ENCODE measurements at places on chromosomes 6 and 20.

DNA sequence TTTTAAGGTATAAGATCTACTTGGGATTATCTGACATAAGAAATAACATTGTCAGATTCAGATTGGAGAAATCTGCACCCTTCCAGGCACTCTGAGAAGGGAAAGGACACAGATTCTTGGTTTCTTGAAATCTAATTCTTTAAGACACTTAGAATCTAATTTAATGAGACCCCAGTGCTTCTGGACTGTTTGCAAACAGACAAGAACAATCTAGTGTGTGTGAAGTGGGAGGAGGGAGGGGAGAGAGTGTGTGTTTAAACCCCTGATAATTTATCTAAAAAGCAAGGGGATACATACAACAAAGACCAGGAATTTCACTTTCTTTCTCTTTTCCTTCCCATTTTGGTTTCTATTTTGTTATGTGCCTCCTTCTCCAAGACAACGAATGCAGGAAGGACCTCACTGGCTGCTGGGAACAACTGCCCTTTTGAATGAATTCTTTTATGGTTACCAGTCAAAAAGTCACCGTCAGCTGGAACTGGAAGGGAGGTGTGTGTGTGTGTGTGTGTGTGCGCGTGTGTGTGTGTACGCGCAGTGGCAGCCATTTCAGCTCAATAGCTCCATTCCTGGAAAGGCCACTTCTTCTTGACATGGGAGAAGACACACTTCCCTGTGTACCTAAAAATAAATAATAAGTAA, 129.4 kb downstream of the BCAS1 start:
- no peak for DNase-seq

DNA sequence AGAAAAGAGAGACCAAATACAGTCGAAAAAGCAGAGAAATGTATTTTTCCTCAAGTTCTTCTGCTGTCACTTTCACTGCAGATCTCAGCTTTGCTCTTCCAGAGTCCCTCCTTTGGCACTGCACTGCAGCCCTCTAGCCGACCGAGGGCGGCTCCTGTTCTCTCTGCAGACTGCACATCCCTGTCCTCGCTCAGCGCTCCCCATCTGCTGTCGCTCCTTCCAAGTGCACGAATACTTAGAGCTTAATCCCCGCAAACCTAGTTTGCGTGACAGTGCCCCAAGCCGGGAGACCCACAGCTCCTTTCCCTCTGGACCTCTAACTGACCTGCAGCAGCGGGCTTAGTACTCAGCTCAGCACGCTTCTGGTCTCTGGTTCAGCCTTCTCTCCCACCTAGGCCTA, 15.2 kb downstream of the RPP21 start:
- no peak for DNase-seq

GRCh38 chr20:52379723-52380336, 188.3 kb upstream of the ZFP64 start:
- no peak for DNase-seq

DNA sequence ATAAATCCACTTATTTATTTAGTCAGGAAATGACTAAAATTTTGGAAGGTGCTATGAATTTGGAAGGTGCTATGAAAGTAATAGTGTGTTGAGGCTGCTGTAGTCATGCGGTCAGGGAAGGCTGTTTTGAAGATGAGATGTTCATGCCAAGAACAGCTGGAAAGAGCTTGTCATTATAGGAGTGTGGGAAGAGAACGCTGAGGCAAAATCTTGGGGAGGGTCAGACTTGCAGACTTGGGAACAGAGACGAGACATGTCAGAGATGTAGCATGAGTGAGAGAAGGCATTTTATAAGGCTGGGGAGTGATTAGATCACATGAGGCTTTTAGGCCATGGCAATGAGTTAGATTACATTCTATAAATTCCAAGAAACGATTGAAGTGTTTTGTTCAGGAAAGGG, 124.0 kb upstream of the B3GAT2 start:
- DNase-seq: no peak

GRCh38 chr6:2346078-2346477, 100.7 kb upstream of the GMDS start:
- DNase-seq: no peak

DNA sequence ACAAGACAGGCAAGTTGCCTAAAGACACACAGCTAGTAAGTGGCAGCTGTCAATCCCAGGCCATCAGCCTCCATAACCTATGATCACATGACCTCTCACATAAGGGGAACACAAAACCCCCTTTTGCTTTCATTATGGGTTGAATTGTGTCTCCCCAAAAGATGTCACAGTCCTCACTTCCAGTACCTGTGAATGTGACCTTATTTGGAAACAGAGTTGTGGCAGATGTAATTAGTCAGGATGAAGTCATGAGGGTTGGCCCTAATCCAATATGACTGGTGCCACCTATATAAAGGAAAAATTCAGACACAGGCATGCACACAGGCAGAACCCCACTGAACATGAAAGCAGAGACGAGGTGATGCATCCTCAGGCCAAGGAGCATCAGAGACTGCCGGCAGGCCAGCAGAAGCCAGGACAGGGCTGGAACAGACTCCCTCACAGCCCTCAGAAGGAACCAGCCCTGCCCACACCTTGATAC, 33.6 kb downstream of the GFOD1 start:
- DNase-seq: no peak

DNA sequence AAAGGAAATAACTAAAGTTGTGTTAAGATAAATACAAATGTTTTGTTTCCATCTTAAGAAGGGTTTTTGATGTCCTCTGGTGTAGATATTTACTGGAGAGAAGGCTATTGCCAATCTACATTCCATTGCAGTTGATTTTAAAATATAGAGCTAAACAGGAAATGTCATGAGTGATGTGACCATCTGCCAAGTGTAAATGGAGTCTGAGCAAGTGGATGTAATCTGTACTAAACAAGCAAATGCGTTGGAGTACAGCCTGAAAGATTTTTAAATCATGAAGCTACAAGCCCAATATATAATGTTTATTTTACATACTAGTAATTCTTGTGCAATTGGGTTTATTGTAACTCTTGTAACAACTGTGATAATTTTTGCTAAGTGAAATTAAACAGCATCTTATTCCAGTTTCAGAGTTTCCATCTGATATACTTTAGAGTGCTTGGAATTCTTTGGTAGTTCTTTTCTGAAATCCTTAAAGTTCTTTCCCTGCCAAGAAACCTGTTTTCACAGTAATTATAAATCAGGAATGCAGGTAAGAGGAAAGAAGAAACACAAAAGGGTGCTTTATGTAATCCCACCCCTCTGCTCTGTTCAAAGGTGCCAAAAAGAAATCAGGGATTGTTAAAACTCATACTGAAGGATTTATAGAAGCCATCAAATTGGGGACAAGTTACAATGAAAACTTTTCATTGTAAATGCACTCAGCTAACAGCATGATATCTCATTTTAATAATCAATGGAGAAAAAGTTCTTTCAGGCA, 47.2 kb upstream of the FLRT3 start:
- no peak for DNase-seq

DNA sequence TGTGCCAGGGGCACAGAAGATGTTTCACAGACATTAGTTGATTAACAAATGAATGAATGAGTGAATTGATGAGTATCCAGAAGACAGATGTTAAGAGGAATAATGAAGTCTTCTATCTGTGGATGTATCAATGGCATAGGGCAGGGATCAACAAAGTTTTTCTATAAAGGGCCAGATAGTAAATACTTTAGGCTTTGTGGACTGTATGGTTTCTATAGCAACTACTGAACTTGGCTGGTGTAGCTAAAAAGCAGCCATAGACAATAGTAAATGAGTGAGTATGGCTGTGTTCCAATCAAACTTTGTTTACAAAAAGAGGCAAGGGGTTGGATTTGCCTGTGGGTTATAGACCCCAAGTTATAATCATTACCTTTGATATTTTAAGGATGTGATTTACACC, 144.0 kb downstream of the PRL start:
- DNase-seq: no peak

DNA sequence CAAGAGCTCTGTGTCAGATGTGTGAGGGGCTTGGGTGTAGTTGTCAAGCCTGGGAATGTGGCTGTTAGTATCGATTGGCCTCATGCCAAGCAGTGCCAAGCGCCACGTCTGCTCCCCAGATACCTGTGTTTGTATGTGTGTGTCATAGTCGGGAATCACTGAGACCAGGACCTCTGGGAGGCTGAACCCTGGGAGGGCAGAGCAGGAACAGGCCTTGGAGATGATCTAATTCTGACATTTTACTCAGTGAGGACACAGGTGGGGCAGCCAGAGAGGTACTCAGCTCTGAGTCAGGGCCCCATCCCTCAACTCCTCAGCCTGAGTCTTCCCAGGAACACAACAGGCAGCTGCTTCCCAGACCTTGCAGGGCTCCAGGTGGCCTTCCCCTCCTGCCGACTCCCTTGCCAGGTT, 51.2 kb upstream of the FANCE start:
- no peak for DNase-seq

DNA sequence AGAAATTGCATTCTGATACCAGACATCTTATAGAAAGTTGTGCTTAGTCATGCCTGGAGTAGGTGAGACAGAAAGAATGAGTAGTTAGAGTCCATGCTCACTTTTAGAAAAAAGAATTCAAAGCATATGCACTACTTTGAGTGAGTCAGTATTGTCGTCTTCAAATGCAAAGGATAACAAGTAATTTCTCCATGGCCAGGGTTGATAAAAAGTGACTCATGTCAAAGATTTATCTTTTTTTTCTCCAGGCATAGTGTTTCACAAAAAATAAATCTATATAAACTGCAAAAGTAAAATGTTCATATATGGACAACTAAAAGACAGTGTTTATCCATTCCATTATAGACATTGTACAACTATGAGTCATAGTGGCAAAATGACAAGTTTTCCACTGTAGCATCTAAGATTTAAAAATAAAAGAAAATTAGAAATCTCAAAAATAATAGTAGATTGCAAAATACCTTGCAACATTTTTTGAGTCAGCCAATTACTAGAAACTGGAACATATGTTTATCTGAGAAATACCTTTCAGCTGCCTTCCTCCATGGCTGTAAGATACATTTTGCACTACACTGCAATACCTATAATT, 329.6 kb downstream of the GRIK2 start:
- no peak for DNase-seq

DNA sequence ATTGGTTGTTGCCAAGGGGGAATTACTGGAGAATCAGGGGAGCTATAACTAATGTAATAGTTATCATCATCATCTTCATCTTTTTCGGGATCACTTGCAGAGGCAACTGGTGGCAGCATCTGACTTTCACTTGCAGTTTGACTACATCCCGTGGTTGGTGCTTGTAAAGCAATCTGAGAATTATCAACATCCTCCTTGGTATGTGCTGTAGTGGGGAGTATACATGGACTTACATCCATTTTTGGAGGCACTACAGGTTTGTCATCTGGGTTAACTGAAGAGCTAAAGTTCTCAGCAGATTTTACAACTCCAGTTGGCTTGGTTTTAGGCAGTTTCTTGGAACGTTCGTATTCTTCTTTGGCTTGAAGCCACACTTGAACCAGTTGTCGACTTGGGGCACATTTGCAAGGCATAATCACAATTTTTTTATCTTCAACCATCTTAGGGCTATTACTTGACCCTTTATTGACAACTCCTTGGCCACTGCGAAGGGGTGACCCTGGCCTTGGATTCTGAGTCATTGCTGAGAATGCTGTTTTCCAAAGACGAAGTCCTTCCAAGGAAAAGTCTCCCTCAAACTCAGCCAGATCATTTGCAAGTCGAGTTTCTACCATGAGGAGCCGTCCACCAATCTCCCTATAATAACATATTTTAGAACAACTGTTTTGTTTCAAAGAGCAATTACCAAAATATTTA, 115.5 kb downstream of the REV3L start:
- no peak for DNase-seq

DNA sequence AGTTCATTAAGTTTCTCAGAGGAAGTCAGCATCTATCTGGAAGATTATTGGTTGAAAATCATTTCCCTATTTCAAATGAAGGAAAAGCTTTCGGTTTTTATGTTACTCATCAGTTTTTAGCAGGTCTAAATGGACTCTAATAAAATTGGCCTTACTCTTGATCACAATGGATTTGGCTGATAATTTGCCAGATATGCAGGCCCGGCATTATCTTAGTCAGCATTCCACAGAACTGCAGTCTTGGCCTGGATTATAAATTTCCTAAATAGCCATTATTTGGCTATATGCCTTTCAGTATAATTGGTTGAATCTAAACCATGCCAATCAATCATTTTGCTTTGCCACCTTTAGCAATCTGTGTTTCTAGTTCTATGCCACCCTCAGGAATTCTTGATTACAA, 91.7 kb upstream of the KCNQ5 start:
- DNase-seq: no peak

- DNase-seq: no peak
Measured at GRCh38 chr6:36200154-36200891, 3.8 kb downstream of the BRPF3 start.

GRCh38 chr6:68252632-68253031, 382.4 kb upstream of the ADGRB3 start:
- DNase-seq: no peak

GRCh38 chr20:64042054-64042781, 6.2 kb downstream of the C20orf204 start:
- no peak for DNase-seq

DNA sequence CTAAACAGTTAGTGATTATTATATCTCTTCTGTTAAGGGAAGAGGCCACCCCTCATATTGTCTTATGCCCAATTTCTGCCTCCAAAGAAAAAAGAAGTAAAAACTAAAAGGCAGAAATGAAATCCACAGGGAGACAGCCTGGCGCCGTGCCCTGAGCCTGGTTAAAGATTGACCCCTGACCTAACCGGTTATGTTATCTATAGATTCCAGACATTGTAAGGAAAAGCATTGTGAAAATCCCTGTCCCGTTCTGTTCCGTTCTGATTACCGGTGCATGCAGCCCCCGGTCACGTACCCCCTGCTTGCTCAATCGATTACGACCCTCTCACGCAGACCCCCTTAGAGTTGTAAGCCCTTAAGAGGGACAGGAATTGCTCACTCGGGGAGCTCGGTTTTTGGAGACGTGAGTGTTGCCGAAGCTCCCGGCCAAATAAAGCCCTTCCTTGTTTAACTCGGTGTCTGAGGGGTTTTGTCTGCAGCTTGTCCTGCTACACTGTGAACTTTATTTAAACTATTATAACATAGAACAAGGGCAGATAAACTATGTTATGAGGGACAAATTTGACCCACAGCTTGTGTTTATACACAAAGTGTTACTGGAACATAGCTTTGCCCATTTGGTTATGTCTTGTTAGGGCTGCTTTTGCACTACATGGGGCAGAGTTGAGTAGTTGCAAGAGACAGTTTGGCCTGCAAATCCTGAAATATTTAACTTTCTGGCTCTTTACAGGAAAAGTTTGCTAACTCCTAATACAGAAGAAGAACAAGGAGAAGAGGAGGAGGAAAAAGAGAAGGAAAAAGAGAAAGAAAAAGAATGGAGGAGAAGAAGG, 49.6 kb downstream of the CD24 start:
- no peak for DNase-seq

GRCh38 chr20:36826554-36827244, 49.2 kb upstream of the TLDC2 start:
- no peak for DNase-seq

DNA sequence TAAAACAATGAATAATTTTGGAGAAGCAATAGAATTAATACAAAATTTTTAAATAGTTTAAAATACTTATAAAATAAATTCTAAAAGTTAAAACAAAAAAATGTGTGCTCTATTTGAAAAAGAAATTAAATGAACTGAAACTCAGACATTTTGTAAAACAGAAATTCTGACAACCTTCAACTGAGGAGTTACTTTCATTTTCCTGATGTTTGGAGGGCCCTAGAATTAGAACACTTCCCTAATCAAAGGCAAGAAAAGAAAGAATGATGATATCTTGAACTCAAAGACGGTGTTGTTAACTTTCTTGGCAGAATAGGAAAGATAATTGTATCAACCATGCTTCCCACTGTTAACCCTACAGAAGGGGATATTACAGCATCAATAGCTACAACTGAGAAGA, 27.9 kb downstream of the SNX14 start:
- no peak for DNase-seq

- DNase-seq: no peak
Measured at GRCh38 chr6:16429669-16430068, 191.3 kb downstream of the GMPR start.
